Neural crest cell (in vitro differentiated cells): ENCODE measurements at places on chromosomes 1 and 21. TPM values are rescaled to one million over a fixed set of nuclear protein-coding genes. Genes with fewer than 3 reads are reported as not detected.

GRCh38 chr1:51314974-51315373 lies 15.4 kb downstream of the TTC39A start:
- no peak for DNase-seq

DNA sequence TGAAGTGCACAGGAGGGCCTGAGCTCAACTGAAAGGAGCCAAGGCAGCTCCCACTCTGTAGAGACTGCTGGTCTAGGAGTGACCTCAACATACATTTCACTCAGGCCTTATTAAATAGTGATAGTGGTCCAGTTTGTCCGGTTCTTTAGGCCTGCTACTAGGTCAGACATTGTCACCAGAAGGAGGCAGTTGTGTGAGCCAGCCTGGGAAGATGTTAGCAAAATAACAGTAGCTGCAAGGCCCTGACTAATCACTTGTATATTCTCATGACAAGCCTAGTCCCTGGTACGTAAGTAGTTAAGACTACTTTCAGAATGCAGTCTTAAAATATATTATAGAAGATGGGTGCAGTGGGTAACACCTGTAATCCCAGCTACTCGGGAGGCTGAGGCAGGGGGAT lies 264.0 kb upstream of the CAMK1G start:
- DNase-seq, result no peak

FCAMR gene
- not detected in 2 replicates for total RNA-seq

DNA sequence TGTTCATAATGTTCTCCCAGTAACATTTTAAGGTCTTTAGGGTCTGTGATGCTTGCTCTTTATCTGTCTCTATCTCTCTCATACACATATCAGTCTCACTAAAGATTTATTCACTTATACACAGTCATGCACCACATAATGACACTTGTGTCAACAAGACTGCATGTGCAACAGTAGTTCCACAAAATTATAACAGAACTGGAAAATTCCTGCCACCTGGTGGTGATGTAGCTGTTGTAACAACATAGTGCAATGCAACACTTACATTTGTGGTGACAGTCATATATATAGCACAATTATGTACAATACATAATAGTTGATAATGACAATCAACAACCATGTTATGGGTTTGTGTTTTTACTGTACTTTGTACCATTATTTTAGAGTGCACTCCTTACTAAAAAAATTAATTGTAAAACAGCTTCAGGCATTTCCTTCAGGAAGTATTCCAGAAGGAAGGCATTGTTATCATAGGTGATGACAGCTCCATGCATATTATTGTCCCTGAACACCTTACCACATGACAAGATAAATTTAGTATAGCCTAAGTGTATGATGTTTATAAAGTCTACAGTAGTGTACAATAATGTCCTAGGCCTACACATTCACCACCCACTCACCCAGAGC lies 8.1 kb downstream of the TDRD5 start:
- peak; percentile 16 for DNase-seq

DNA sequence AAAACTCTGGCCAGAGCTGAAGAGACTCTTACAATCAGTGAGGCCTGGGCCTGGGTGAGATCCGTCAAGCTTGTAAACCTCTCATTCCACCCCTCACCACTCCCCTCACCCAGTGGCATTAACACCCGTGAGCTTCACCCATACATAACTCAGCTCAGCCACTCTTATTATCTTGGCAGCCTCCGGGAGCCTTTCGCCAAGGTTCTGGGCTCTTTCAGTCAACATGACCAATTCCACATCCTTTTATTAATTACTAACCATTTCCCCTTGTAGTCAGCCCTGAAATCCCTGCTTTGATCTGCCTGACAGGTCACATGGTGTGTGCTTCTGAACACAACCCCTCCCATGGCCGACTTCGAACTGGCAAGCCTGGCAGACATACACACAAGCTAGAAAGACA lies 134.8 kb downstream of the SETD4 start:
- no peak for DNase-seq

PLD5 gene
- 0.84 and 1.1 TPM in 2 replicates for total RNA-seq

GRCh38 chr1:62800281-62800680 lies 16.3 kb downstream of the ATG4C start:
- DNase-seq, result no peak

MTARC1 gene
- 28.3 and 28.5 TPM in 2 replicates for total RNA-seq

DNA sequence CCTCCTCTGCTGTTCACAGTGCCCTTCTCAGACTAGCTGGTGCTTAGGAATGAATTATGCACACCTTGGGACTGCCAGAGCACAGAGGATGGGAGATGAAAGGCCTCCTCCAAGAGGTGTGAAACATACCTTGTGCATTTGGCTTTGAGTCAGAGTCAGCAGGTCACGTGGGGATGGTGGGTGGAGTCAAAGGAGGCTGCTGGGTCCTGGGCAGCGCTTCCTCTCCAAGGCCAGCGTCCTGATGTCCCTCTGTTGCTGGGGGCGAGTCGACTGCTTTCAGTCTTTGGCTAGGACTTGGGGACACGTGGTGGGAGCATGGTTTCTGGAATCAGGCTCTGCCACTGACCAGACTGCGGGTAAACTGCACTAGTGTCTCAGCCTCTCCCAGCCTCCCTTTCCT lies 91.2 kb downstream of the AJAP1 start:
- DNase-seq, result no peak
